ENCODE measurements at places on chromosomes 4 and X.

DNA sequence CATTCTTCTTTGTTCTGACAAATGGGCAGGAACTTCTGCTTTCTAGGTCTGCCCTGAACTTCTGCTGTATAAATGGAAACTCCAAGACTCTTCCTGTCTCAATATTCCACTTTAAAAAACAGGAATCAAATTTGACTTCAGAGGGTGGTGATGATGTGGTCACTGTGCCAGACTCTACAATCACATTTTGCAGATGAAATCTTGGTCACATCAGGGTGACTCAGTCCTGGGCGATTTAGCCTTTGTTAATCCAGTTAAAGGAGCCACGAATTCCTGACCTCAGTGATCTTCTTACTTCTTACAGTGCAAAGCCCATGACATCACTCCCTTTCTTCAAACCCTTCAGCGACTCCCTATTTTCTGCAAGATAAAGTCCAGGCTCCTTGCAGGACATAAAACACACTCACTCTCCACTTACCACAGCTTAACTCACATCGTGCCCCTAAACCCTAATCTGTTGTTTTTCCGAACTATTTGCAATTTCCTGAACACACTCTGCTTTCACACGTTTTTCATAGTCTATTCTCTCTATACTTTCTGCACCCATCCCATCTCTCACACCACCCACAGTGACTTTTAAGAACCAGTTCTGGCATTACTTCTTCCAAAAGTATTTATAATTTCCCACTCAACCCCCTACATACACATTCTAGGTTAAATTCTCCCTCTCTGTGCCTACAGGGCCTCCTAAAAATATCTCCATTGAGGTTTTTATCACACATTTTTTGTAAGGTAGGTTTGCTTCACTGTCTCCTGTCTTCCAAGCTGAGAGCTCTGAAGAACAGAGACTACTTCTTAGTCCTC, 11.1 kb downstream of the GASK1B start:
- DNase-seq: no peak

GRCh38 chr4:75340561-75340960, 173.6 kb downstream of the RCHY1 start:
- no peak for DNase-seq

DNA sequence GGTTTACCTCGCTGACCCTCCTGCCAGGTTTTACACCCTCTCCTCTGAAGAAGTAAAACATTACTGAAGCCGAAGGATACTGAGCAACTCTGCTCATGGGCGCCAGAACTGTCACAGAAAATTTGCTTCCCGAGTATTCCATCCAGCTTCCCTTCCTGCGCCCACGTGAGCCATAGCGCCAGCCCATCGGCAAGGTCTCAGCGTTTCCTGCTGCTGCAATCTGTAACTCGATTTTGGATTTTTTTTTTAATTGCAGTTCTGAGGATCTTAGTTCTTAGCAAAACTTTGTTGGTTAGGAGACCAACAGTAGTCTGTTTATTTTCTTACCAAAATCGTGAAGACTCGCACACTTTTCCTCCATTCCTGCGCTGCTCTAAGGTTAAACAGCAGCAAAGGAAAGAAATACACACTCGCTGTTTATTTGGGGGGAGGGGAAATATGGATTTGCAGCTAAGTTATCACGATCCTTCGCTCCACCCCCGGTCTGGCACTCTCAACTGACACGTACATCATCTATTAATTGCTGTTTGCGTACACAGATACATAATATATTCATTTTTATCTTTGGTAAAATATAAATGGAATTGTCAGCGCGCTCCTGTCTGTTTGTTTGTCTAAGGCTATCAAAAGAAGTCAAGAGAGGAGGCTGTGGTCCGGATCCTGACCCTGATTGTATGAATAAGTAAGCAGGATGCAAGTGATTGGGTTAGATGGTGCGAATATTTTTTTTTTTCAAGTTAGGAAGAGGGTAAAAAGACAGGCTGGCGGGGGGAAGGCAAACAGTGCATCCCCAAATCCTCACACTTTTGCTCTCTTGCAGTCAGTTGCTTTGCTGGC, at the start of gene TLL1:
Gene TLL1 (plus strand): TSS at position 777 of the 837 bp plus-strand sequence. CDS start 668 bp downstream, outside the sequence.
- no peak for DNase-seq

DNA sequence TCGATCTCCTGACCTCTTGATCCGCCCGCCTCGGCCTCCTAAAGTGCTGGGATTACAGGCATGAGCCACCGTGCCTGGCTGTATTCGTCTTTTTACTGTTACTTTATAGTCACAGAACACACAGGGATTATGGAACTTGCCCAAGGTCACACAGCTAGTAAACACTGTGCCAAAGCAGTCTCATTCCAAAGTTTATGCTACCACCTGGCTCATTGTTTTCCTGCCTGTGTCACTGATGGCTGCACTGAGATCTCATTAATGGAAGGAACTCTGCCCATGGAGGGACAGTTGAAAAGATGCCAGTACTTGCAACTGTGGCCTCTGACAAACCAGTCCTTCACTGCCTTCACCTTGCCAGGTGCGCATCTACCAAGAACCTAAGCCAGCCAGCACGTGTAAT, 517.7 kb downstream of the BCOR start:
- DNase-seq: no peak

- DNase-seq: no peak
Observed at GRCh38 chr4:7197910-7198309, 5.6 kb downstream of the SORCS2 start.

GRCh38 chrX:69362856-69363255, 141.3 kb upstream of the NALF2 start:
- DNase-seq: no peak

GRCh38 chr4:110989125-110989524, 366.2 kb upstream of the PITX2 start:
- no peak for DNase-seq

GRCh38 chr4:122716825-122717448, 15.6 kb upstream of the BBS12 start:
- DNase-seq: peak; percentile 87

- no peak for DNase-seq
Observed at GRCh38 chr4:73917081-73917501, 47.9 kb downstream of the CXCL1 start.

- no peak for DNase-seq
Observed at GRCh38 chr4:7703688-7704087, 236.0 kb downstream of the AFAP1 start.

GRCh38 chr4:67542076-67542475, 3.2 kb downstream of the CENPC start:
- DNase-seq: no peak

DNA sequence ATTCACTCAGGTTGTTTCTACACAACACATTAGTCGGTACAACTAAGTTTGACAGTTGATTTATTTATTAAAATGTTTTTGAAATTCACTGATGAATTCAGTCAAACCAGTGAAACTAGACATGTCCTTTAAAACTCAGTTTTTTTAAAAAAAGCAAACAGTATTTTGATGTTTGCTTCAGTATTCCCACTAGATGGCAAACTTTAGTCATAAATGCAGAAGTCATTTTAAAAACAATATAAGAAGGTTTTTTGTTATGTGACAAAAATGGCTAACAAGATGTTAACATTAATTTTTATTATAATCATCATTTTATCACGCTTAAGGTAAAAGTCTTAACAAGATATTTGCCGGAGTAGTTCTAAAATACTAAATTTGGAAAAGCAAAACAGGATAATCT, 1337.8 kb upstream of the DIAPH2 start:
- DNase-seq: no peak

- DNase-seq: no peak
Observed at GRCh38 chrX:3651277-3651676, 62.2 kb downstream of the PRKX start.

GRCh38 chr4:185151296-185151695, 8.2 kb downstream of the SLC25A4 start:
- DNase-seq: no peak

GRCh38 chrX:20427173-20427770, 160.6 kb upstream of the RPS6KA3 start:
- DNase-seq: no peak

DNA sequence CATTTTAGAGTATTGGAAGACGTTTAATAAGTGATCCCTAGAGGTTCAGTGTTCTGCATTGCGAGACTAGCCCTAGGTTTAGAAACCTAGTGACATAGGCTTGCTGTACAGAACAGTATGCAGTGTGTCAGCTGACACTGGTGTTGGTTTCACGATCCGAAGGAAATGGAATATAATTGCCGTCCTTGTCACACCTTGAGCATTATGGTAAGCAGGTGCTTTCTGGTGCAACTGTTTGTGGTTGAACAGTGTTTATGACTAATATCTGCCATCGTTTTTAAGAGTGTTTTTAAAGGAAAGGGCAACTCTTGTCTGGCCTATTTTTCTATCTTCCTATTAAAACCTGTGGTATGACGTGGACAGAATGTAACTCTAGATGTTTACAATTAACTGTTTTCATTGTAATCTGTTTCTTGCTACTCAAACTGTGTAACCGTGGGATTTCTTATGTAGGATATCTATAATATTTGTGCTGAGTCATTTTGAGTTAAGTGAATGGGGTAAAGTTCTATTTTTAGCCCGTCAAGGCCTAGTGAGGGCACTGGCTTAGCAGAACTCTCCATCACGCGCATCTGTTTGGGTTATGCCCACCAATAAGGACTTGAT, 53.8 kb upstream of the TBC1D14 start:
- peak; percentile 48 for DNase-seq

DNA sequence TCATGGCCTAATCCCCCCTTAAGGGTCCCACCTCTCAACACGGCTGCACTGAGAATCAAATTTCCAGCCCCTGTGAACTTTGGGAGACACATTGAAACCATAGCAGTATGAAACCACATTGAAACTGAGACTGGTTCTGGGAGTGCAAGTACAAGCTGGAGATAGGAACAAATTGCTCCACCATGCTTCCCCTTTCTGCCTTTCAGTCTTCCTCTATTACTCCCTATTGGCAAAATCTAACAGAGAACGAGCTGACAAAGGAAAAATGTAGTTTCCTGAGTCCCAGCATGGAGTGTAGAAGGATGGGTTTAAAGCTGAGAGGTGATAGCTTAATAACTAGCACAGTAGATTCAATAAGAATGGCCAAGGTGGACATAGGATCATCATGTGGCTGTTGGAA, 161.7 kb upstream of the RPL34 start:
- no peak for DNase-seq
